H7 (cell line): ENCODE measurements at places on chromosomes 2 and 18.
A peak's percentile ranks its signal among the peaks of the same experiment; 100 is the strongest.

DNA sequence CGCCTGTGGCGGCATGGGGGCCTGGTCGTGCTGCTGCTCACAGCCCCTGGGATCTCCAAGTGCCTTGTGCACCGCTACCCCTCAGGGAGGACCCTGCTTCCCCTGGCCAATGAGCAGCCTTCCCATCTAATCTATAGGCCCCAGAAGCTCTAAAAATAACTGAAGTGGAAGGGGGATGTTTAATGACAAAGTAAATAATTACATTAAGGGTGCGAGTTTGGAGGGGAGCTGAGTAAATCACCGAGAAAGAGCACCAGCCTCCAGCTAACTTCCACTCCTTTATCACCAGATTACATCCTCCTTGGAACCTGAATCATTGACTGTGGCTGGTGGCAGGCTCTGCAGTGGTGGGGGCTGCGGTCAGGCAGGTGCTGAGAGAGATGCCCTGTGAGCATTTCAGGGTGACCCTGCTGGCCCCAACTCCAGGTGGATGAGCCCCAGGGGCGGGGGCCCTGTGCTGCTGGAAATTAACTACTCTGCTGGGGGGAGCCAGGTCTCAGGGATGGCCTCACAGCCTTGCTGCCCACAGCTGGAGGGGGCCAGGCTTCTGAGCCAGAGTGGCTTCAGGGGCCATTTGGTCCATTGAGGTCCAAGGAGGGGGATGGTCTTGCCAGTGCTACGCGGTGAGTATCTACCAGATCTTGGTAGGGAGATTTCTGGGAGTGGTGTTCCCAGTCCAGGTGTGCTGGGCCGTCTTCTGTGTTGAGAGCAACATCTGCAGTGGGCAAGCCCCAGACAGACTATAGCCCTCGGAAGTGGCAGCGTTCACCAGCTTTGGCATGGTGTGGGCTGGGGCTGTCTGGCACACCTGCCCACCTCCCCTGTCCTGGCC, 74.2 kb downstream of the GLI2 start:
- peak; percentile 75 for DNase-seq

DNA sequence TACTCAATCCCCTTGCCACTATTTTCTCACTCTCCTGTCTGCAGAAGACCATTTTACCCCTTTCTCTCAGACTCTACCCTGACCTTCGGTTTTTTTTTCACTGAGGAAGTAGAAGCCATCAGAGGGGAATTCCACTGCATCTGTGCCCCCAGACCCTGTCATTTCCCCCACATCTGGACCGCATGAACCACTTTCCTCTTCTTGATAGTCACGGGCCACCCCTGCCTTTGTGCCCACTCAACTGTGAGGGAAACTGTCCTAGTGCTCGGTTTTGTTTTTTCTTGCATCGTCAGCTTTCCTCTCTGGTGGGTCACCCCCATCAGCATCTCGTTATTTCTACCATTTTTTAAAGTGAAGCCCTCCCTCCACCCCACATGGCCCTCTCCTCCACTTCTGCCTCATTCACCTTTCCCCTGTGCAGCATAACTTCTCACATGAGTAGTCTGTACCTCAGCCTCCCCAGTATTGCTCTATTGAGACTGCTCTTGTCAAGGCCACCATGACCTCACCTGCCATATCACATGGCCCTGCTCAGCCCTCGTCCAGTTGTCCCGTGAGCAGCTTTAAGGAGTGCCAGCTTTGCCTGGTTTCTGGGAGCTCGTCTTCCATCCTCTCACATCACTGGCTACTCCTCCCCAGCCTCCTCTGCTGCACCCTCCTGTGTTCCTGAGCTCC, 32.4 kb downstream of the TMEM87B start:
- no peak for DNase-seq

- DNase-seq: no peak
Observed at GRCh38 chr2:222760301-222760897, 88.9 kb downstream of the MOGAT1 start.

DNA sequence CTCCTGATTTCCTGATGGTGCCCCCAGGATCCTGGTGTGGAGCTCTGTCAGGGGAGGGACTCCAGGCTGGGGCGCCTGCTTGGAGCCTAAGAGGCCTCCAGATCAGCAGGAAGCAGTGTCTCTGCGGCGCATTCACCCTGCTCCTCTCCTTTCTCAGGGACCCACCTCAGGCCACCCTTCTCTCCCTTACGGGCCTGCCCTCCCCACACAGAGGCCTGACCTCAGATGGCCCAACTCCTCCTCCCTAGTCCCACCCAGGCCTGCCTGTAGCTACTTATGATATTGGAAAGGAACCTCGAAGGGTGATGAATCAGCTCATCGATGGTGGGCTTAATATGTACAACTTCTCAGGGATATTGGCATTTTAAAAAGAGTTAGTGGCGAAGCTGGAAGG, 10.6 kb downstream of the TMEM37 start:
- DNase-seq: no peak

DNA sequence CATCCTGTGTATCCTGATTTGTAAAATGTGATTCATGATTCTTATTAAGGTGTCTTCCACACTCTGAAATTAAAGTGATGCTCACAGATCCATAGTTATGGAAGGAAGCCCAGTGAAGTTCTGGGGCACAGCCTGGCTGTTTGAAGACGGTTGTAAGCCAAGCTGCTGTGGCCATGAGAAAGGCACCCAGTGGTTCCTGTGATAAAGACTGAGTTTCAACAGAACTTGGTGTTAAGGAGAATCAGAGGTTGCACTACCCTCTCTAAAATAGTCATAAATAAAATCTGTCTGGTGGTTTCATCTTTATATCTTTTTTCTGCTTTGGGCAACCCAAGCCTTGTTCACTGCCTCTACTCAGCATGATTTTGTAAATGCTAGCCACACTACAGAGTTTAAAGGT, 32.2 kb upstream of the SPOPL start:
- DNase-seq: no peak

DNA sequence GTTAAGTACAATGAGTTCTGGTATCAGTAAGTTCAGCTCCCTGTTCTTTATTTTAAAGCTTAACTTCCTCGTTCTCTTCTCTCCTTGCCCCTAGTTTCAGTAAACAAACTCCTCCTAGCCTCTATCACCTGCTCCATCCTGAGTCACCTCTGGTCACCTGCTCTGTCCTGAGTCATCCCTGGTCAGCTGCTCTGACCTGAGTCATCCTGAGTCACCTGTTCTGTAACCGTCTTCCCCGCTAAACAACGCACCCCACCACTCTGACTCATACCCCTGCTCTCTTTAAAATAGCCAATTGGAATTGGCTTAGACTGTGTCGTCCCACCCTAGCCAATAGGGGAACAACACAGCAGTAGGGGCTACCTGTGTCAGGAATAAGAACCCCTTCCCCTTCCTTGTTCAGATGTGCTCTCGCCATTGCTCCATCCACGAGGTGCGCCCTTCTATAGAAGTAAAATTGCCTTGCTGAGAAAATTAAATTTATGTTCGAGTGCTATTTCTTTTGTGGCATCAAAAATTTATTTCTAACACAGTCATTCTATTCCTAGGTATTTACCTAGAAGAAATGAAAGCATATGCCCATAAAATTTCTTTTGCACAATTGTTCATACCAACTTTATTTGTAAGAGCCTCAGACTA, 24.9 kb upstream of the RMND5A start:
- no peak for DNase-seq

- no peak for DNase-seq
Observed at GRCh38 chr2:178799305-178799704, 7.9 kb downstream of the TTN start.

- DNase-seq: no peak
Observed at GRCh38 chr2:111946294-111947114, 48.1 kb downstream of the MERTK start.

DNA sequence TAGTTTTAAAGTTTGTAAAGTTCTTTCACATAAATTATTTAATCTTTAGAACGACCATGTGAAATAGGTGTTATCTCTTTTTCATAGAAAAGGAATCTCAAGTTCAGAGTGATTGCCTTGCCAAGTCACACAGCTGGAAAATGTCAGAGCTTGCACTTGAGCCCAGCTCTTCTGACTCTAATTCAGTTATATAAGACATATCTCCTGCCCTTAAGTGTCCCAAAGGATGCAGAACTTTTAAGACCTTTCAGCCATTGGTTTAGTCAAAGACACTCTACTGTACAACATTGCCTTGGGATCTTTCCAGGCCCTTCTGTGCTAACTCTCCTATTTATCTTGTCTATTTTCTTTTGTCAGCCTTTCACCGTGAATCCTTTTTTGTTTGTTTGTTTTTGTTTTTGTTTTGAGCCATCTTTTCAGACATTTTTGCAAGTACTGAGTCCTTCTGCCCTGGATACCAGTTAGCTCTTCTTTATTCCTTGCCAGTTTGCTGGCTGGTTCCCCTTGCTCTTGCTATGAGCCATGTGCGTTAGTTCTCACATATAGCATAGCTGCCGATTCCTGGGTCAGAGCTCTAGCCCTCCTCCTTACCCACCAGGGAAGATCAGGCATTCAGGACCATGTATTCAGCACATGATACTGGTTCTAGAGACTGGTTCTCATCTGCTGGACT, 160.0 kb upstream of the MYO3B start:
- no peak for DNase-seq

DNA sequence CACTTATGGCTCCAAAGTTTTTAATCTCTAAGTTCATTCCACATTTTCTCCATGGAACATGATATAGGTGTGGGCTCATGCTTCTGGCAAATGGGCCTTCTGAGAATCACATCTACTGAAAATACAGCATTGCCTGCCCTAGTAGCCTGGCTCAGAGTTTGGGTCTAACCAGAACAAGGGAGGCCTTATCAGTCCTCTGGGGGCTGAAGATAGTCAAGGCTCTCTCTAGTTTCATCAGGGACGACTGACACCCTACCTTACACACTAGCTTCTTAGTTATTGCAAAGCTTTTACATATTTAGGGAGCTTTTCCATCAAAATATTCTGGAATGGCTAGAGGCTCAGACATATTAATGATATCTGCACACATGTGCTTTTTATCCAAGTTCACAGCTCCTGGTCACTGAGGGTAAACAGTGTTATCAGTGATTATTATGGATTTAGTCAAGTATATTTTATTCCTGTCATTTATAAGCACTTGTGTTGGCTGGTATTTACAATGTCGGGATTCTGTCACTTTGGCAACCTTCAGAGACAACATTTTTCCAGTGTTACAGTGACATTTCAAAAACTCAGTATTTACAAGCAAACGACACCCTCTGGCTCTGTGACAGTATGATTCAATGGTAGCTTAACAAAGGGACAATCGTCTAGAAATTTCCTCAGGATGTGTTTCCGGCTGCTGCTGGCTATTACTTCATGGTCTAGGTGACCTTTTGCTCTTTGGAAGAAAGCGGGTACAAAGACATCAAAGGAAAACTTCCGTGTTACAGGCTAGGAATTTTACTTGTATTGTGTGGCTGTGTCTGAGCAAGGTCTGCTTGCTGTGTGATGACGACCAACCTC, 200.6 kb downstream of the TCF4 start:
- DNase-seq: no peak

DNA sequence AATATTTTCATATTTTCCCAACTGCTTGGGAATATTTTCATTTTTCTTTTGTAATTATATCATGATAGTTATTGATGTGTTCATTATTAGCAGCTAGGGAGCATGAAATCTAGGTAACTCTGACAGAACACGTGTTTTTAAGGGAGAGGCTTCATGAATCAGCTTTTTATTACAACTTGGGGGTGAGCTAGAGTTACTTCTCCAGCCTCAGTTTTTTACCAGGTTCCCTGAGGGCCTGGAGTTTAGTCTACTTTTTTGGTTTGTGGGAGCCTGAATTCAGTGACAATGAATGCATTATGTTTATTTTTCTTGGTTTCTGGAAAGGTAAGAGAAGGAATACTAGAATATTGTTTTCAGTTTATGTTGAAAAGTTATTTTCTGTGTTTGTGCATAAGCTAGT, 18.0 kb downstream of the NAB1 start:
- DNase-seq: no peak

GRCh38 chr2:149278161-149278871, 52.1 kb upstream of the LYPD6 start:
- DNase-seq: no peak

- peak; percentile 46 for DNase-seq
Observed at GRCh38 chr18:58387716-58388115, 241.2 kb downstream of the ALPK2 start.

DNA sequence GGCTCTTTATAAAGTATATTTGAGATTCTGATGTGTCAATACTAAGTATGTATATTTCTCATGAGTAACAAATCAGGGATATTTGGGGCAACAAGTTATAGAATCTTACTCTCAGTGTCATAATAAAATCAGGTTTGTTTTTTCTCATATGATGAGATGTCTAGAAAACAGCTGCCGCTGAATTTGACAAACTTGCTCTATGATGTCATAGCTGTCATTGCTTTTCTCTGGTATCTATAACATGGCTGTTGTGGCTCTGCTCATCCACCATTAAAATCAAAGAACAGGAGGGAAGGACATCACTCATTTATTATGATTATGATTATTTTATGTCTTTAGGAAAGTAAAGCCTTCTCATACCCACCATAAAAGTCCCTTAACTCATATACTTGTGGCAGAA, 417.2 kb upstream of the LRRTM4 start:
- DNase-seq: no peak

DNA sequence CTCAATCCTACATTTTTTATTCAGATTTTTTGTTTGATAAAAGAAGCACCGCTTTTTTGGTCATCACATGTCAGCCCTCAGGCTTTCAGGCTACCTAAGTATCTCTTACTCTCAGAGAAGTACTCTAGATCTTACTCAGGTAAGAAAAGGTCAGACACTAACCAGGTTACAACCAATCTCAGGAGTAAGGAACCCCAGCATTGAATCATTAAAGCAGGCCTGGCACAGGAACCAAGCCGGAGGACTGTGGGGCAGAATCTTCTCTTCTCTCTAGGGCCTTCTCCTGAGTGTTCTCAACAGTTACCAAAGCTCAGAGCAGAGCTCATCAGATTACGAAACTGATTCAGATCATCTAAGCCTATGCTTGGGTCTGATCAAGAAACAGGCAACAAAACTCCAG, 28.2 kb downstream of the RBMS1 start:
- no peak for DNase-seq

- no peak for DNase-seq
Observed at GRCh38 chr18:48862132-48862531, 88.6 kb downstream of the SMAD7 start.
